ENCODE measurements at places on chromosomes 11 and 22. TPM values are rescaled to one million over a fixed set of nuclear protein-coding genes. Genes with fewer than 3 reads are reported as not detected.

Gene TTC36
- total RNA-seq, result 2.7 TPM

Gene TRIM48
- total RNA-seq, result not detected

Gene OR8D1
- not detected for total RNA-seq

Gene NXPE2
- total RNA-seq, result 1.4 TPM

Gene PLAAT4
- 17.4 TPM for total RNA-seq

Gene PLEKHA7
- total RNA-seq, result 56.7 TPM

Gene NUP98
- total RNA-seq, result 75.3 TPM

Gene INSC
- total RNA-seq, result 5.1 TPM

Gene LINC01488
- total RNA-seq, result not detected

Gene MN1
- total RNA-seq, result 3.9 TPM

Gene PARVG
- 18.8 TPM for total RNA-seq

Gene PHF21B
- total RNA-seq, result 0.39 TPM

Gene FAM181B
- total RNA-seq, result 3.6 TPM

Gene NOX4
- 81.3 TPM for total RNA-seq

Gene KCNK4
- total RNA-seq, result not detected

Gene TXN2
- 83.5 TPM for total RNA-seq

Gene TNNI2
- total RNA-seq, result not detected

Gene OR51B5
- total RNA-seq, result 1.3 TPM

Gene THRSP
- 4.0 TPM for total RNA-seq

Gene C22orf42
- not detected for total RNA-seq

Gene SLC22A6
- not detected for total RNA-seq

Gene YPEL1
- 22.1 TPM for total RNA-seq

Gene CASP1
- 8.6 TPM for total RNA-seq

Gene ANKK1
- total RNA-seq, result 1.7 TPM
